ENCODE measurements at places on chromosomes 6 and 20. TPM values are rescaled to one million over a fixed set of nuclear protein-coding genes. Genes with fewer than 3 reads are reported as not detected.

PMEPA1 gene
- 10.4 TPM for total RNA-seq

PROKR2 gene
- not detected for total RNA-seq

CNR1 gene
- 56.0 TPM for total RNA-seq

DNAH8 gene
- total RNA-seq, result not detected

DDR1 gene
- total RNA-seq, result 58.3 TPM

TMEM14C gene
- 97.9 TPM for total RNA-seq

IDH3B gene
- 105 TPM for total RNA-seq

C6orf163 gene
- total RNA-seq, result 7.4 TPM

ALDH8A1 gene
- 7.0 TPM for total RNA-seq

IRF4 gene
- 5.8 TPM for total RNA-seq

GPX5 gene
- total RNA-seq, result not detected

CFB gene
- 133 TPM for total RNA-seq

DEFB132 gene
- total RNA-seq, result 1.5 TPM

GJA1 gene
- total RNA-seq, result 131 TPM

APCDD1L gene
- not detected for total RNA-seq

RSPH3 gene
- total RNA-seq, result 8.3 TPM
